T-helper 1 cell (primary cell): ENCODE measurements at places on chromosomes 16 and 17.

DNA sequence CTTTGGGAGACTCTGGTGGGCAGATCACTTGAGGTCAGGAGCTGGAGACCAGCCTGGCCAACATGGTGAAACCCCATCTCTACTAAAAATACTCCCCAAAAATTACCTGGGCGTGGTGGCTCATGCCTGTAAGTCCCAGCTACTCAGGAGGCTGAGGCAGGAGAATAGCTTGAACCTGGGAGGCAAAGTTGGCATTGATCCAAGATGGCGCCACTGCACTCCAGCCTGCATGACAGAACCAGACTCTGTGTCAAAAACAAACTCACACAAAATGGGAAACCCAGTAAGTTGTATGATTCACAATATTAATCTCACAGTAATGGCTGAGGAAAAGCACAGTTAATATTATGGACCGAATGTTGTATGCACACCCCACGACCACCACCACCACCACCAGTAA, 24.3 kb downstream of the WSB1 start:
- DNase-seq = no peak

- DNase-seq = no peak
Observed at GRCh38 chr16:19295393-19295792, 9.9 kb downstream of the CLEC19A start.

DNA sequence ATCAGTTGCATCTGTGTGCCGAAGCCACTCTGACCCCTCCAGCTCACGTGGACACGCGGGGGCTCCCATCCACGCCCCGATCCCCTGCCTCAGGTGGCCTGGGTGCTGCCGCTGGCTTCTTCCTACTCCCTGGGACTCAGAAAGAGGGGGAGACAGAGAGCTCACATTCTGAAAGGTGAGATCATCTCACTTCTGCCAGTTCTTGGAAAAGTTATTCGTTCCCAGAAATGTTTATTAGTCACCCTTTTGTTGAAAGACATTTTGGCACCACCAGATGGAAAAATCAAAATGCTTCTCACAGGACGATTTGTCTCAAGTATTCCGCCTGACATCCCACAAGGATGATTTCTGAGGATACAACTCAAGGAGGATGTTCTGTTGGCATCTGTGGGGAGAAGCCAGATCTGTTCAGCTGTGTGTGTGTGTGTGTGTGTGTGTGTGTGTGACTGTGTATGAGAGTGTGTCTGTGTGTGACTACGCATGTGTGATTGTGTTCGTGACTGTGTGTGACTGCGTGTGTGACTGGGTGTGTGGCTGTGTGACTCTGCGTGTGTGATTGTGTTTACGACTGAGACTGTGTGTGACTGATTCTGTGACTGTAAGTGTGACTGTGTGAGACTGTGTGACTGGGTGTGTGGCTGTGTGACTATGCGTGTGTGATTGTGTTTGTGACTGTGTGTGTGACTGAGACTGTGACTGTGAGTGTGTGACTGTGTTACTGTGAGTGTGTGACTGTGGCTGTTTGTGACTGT, 207.3 kb downstream of the NTN1 start:
- DNase-seq = no peak

- DNase-seq = no peak
Observed at GRCh38 chr17:68359791-68360535, 68.7 kb downstream of the ARSG start.

- no peak for DNase-seq
Observed at GRCh38 chr17:46764709-46765401, 53.6 kb downstream of the WNT3 start.

DNA sequence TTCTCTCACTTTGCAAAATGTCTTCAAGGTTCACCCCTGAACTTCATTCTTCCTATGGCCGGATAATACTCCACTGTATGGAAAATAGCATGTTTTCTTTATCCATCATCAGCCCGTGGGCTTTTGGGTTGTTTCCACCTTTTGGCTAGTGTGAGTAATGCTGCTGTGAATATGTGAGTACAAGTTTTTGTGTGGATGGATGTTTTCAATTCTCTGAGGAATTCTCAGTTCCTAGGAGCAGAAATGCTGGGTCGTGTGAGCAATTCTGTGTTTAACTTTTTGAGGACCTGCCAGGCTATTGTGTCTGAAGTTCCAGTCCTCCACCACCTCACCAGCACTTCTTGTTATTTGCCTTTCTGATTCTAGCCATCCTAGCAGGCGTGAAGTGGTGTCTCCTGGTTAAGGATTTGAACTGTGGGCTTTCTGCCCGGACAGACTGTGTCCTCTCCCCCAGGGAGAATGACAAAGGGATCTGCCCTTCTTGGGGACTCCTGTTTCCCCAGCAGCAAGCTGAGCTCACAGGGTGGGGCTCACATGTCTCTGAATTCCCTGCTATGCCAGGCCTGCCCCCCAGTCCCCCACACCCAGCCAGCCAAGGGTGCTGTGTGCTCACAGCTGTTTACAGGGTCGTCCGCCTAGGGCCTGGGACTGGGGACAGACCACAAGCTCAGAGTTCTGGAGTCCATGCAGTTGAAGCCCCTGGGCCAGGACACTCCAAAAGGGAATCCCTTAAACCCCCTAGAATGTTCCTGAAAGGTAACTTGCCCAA, 92.2 kb upstream of the CIBAR2 start:
- DNase-seq = no peak

GRCh38 chr16:80803339-80804055, 901 bp downstream of the CDYL2 start:
- DNase-seq = peak; percentile 22

DNA sequence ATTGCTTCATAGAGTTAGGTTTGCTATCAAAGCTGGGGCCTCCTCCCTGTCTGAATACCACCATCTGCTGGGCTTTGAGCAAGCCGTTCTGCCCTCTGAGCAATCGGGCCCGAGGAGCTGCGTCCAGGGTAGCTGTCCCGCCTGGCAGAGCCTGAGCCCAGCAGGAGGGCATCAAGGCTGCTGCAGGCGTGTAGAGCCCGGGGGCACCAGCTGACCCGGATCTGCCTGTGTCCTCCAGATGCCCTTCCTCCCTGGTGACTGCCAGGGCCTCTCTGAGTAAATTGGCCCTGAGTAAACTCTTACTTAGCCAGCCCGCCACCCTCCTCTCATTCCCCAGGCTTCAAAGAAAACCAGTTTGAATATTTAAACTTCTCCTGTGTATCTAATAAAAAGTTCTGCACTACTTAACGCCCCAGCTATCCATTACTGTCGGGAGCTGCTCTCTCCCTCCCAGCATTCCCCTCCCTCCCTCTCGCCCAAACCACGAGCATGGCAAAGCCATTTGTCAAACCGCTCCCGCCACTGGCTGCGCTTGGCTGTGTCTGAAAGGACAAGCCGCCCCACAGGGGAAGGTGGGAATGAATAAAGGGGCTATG, 16.4 kb downstream of the CDK5RAP3 start:
- no peak for DNase-seq

- DNase-seq = no peak
Observed at GRCh38 chr16:69107316-69107962, 2.0 kb downstream of the HAS3 start.

DNA sequence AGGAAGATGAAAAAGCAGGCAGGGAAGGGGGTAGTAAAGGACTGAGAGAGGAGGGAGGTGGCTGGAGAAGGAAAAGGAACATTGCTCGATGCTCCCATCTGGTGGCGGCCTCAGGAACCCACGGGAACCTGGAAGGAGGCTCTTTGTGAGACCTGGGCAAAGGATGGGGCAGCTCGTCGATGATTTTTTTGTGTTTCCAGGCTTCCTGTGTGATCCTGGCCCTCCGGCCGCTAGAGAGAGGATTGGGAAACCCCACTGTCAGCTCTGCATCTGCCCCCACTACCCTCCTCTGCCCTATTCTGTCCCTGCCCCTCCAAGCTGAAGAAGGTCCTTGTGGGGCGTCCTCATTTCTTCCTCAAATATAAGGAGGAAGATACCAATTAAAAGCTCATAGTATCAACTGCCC, 6.6 kb downstream of the WFIKKN2 start:
- DNase-seq = no peak

DNA sequence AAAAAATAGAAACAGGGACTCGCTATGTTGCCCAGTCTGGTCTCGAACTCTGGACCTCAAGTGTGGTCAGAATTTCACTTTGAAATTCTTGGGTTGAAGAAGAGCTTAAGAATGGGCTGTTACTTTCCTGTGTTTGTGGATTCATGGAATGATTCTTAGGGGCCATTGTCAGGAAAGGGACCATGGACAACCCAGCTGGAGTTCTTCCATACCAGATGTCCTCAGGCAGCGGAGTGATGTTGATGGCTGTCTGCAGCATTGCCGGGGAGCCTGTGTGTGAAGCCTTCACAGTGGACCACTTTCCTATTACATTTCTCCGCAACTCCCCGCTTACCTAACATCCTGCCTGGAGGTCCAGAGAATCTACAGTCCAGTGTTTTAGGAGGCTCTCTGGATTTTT, 145.9 kb downstream of the CLEC16A start:
- no peak for DNase-seq

GRCh38 chr17:56636265-56636664, 42.8 kb downstream of the NOG start:
- no peak for DNase-seq

DNA sequence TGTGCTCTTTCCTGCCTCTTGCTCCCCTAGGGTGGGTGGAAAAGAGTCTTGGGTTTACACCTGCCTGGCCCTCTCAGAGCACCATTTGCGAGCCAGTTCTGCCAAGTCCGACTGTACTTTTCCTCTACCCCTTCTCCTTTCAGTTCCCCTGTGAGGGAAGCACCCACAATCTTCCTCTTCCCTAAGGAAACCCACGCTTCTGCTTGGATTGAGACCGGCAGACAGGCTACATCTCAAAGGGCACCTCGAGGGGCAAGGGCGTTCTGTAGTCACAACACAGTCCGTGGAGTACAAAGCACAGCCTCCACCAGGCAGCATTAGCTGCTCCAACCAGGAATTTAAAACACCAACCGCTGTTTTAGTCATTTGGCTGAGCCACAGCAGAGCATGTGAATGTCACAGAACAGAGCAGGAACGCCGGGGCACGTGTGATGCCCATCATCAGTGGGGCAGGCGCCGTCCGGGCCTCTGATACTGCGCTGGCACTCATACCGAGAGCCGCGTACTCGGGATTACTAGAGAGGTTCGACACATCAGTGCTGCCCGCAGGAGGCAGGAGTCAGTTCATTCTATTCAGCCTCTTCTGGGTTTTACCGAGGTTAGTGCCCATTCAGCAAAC, 13.7 kb upstream of the MNT start:
- no peak for DNase-seq

DNA sequence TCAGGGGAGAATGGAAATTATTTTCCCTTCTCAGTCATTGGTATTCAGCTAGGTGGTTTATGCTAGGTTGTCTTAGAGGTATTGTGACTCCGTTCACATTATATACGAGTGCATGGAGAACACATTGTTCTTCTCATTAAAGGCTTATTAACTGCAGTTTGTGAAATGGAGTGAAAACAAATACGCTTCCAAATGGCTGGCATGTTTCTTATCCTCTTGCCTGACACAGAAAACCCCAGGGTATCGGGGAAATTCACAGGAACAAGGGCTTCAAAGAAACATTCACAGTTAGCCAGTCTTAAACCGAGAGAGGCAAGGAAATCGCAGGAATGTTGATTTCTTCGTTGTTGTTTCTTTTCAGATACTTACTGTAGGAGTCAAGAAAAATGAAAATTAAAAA, 1047.9 kb upstream of the RBFOX1 start:
- no peak for DNase-seq

GRCh38 chr17:77571155-77571981, 387.1 kb upstream of the TNRC6C start:
- peak; percentile 10 for DNase-seq

- DNase-seq = no peak
Observed at GRCh38 chr17:37187262-37187661, 188.5 kb upstream of the C17orf78 start.

GRCh38 chr17:77827039-77827438, 131.5 kb upstream of the TNRC6C start:
- no peak for DNase-seq

GRCh38 chr17:2801841-2802240, 5.6 kb downstream of the RAP1GAP2 start:
- DNase-seq = no peak

- DNase-seq = no peak
Observed at GRCh38 chr17:51180486-51180885, 14.3 kb downstream of the NME2 start.

DNA sequence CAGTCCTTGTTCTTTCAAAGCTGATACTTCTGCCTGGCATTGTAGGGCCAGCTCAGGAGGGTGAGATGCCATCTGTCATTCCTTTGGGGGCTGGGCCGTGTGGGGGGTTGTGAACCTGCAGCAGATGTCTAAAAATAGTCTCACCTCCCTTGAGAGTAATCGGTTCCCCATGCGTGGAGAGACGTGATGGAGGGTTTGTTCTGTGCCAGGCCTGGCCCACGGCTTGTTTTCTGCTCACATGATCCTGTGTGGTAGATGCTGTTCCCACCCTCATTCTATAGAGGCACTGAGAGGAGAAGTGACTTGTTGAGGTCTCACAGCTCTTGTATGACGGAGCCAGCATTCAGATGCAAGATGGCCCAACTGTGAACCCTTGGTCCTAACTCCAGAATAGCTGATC, 4.6 kb downstream of the IRF8 start:
- no peak for DNase-seq

GRCh38 chr17:74451557-74451956, 14.9 kb upstream of the CD300A start:
- no peak for DNase-seq

- no peak for DNase-seq
Observed at GRCh38 chr16:53984936-53985335, 281.0 kb downstream of the FTO start.

GRCh38 chr16:49485663-49486062, 112.1 kb downstream of the C16orf78 start:
- DNase-seq = no peak

GRCh38 chr16:81442916-81443687, 1.5 kb upstream of the CMIP start:
- DNase-seq = no peak

- DNase-seq = no peak
Observed at GRCh38 chr17:62708587-62708986, 81.1 kb downstream of the MRC2 start.

DNA sequence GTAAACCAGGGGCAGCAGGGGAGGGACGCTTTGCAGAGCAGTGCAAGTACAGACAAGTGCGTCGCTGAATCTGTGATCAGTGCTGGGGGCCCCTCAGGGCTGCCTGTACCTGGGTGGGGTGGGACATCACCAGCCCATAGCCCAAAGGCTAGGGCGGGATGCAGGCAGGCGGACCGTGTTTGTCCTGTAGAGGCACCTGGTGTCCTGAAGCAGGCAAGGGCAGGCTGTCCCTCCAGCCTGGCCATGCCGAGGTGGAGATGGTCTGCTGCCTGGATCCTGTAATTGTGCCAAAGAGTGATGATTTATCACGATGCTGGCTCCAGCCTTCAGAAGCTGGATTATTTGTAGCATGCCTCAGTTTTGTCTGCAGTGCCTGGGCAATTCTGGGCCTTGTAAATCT, 137.9 kb upstream of the GSE1 start:
- DNase-seq = no peak

GRCh38 chr17:80639658-80640057, 95.0 kb downstream of the RPTOR start:
- no peak for DNase-seq

DNA sequence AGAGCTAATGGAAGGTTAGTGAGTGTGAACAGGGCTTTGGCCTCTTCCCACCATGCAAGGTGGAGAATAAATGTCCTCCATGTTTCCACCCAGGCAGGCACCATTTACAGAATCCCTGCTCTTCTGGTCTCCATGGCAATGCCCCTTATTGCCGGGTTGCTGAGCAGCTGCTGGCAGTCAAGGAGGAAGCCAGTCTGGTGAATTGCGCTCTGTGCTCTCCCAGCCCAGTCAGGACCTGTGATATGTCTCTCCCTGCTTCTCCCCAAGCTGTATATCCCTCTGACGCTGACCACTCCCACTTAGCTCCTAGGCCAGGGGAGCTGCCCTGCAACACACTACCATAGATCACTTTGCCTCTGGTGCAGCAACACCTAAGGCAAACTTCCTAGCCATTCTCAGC, 402.1 kb upstream of the ERCC4 start:
- DNase-seq = no peak

- no peak for DNase-seq
Observed at GRCh38 chr17:68122587-68122986, 87.1 kb downstream of the KPNA2 start.
